Osteocyte (in vitro differentiated cells): ENCODE measurements at places on chromosomes 11 and 22. TPM values are rescaled to one million over a fixed set of nuclear protein-coding genes. Genes with fewer than 3 reads are reported as not detected.
A peak's percentile ranks its signal among the peaks of the same experiment; 100 is the strongest.

DNA sequence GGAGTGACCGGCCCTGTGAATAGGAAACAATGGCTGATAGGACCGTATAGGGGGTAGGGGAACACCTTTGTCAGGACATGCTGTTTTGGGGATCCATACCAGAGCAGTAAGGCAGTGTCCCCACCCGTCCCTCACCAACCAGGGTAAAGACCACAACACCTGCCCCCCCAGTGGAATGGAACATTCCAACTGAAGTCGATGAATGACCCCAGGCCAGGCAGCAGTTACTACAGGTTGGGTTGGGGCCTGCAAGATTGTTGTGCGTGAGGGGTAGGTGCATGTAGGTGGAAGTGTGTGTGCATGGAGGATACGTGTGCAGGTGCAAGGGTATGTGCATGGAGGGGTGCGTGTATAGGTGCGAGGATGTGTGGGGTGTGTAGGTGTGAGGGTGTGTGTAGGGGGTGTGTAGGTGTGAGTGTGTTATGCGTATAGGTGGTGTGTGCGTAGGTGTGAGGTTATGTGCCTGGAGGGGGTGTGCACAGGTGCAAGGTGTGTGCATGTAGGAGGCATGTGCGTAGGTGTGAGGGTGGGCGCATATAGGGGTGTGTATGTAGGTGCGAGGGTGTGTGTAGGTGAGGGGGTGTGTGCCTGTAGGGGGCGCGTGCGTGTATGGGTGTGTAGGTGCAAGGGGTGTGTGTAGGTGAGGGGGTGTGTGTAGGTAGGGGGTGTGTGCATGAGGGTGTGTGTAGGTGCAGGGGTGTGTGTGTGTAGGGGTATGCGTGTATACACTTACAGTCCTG lies 32.9 kb downstream of the PISD start:
- DNase-seq, result no peak
- peaks cover 2% of the 10 kb centered on the region for H3K36me3 ChIP-seq
- H3K27ac ChIP-seq, result peak overlapping the region; percentile 34
- H3K4me1 ChIP-seq, result peaks cover 52% of the 10 kb centered on the region
- H3K27me3 ChIP-seq, result no peaks in the 10 kb centered on the region
- H3K4me3 ChIP-seq, result peak overlapping the region; percentile 88

The CASP1 gene
- total RNA-seq, result 0.55 and 1.1 TPM in 2 replicates

The WNT11 gene
- total RNA-seq, result 3.2 and 4.1 TPM in 2 replicates

DNA sequence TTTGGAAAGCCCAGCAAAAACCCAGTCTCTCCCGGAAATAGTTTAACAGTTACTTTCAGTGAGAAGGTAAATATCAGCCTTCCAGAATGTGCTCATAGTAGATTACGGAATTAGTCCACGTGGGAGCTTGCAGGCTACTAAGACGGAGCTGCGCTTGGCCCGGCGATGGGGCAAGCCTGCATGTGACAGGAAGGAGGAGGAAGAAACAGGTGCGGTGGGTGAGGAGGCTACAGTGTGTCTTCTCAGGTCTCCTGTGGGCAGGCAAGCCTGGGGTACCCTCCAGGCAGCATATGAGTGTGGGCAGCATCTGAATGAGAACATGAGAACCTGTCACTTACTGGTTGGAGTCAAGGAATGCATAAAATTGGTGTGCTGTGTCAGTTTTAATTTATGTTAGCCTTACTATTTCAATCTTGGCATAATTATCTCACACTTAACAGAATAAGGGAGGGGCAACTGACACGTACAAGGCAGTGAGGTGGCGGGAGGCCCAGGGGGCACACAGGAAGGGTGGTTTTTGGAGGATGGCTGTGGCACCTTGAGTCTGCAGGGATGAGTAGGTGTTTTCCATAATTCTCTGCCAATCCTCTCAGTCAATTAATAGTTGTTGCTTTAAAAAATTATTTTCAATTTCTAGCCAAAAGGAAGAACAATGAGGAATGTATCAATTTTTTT lies 35.7 kb downstream of the CLMP start:
- H3K27me3 ChIP-seq, result no peaks in the 10 kb centered on the region
- H3K4me1 ChIP-seq, result peaks cover 18% of the 10 kb centered on the region
- H3K36me3 ChIP-seq, result peaks cover 4% of the 10 kb centered on the region

DNA sequence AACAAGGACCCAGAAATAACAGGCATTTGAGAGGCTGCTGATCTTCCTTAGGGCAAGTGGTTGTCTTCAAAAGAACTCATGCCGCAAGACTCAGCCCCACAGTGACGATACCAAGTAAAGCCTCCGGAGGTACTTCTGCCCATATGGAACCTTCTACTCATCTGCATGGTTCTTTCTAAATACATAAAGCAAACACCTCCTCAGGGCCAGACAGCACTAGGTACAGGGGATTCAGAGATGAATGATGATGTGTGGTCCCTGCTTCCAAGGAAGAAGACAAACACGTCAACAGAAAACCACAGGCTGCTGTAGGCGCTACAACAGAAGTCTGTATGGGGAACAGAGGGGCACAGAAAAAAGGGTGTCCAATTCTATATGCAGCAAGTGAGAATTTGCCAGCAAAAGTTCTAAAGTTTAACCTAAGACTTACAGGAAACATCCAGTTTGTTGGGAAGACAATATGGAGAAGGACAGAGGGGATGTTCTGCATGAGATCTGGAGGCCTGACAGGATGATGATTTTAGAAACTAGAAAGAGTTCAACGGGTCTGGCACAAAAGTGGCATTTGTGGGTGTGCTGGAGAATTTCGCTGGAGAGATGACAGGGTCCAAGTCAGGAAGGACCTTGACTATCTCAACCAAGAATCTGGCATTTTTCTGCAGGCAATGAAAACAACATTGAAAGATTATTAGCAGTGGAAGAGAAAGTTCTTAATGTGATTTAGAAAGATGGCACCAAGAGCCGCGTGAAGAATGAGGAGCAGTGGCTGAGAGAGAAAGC lies 23.7 kb downstream of the JAML start:
- no peak for DNase-seq
- H3K4me3 ChIP-seq, result no peak overlapping the region
- H3K27me3 ChIP-seq, result peaks cover 19% of the 10 kb centered on the region
- H3K27ac ChIP-seq, result no peak overlapping the region

GRCh38 chr11:126943316-126943715 lies 57.3 kb downstream of the KIRREL3 start:
- no peaks in the 10 kb centered on the region for H3K36me3 ChIP-seq
- no peaks in the 10 kb centered on the region for H3K27me3 ChIP-seq
- no peaks in the 10 kb centered on the region for H3K4me1 ChIP-seq
- DNase-seq, result no peak
- H3K27ac ChIP-seq, result no peak overlapping the region

The OR52I2 gene
- not detected in 2 replicates for total RNA-seq

GRCh38 chr11:57205041-57205641 lies 23.4 kb downstream of the LRRC55 start:
- H3K4me3 ChIP-seq, result no peak overlapping the region
- no peak overlapping the region for H3K27ac ChIP-seq
- DNase-seq, result no peak
- no peaks in the 10 kb centered on the region for H3K4me1 ChIP-seq
- no peaks in the 10 kb centered on the region for H3K36me3 ChIP-seq

DNA sequence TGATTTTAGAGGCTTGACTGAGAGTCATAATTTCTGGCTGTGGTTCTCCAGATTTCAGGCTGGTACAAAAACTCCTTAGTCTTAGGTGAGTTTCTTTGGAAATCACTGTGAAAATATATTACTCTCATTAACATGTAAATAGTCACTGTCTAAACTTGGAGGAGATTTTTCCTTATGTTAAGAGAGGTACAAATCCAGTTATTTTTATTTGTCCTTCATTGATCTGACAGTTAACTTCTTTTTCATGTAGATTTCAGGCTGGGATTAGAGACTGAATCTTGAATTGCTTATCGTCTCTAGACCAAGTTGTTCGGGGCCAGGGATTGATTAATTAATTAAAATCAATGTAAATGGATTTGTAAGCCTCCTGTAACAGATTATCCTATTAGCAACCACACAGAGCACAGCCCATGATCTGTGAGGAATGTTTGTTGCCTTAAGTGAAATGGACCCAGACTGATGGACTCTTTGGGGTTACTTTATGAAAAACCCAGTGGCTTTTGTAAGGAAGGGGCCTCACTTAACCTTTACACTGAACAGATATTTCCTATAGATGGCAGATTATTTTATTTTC lies 21.1 kb downstream of the TEAD1 start:
- H3K4me1 ChIP-seq, result peaks cover 88% of the 10 kb centered on the region
- peak overlapping the region; percentile 99 for H3K27ac ChIP-seq
- peak overlapping the region; percentile 40 for H3K4me3 ChIP-seq
- no peak for DNase-seq
- H3K27me3 ChIP-seq, result no peaks in the 10 kb centered on the region

The TMEM258 gene
- 137 and 149 TPM in 2 replicates for total RNA-seq

- no peaks in the 10 kb centered on the region for H3K27me3 ChIP-seq
- H3K36me3 ChIP-seq, result peaks cover 3% of the 10 kb centered on the region
- no peak overlapping the region for H3K4me3 ChIP-seq
These were observed 81.6 kb downstream of the MYEOV start for GRCh38 chr11:69375316-69376154.

The GSTT2B gene
- not detected in 2 replicates for total RNA-seq

- no peak overlapping the region for H3K27ac ChIP-seq
- DNase-seq, result no peak
- peaks cover 18% of the 10 kb centered on the region for H3K4me1 ChIP-seq
- H3K4me3 ChIP-seq, result no peak overlapping the region
- H3K36me3 ChIP-seq, result no peaks in the 10 kb centered on the region
These were observed 194.5 kb downstream of the NAV2 start for GRCh38 chr11:19907008-19907579.

- no peak overlapping the region for H3K27ac ChIP-seq
- DNase-seq, result no peak
- H3K27me3 ChIP-seq, result no peaks in the 10 kb centered on the region
These were observed 57.5 kb upstream of the DDI1 start for GRCh38 chr11:103978616-103979595.

DNA sequence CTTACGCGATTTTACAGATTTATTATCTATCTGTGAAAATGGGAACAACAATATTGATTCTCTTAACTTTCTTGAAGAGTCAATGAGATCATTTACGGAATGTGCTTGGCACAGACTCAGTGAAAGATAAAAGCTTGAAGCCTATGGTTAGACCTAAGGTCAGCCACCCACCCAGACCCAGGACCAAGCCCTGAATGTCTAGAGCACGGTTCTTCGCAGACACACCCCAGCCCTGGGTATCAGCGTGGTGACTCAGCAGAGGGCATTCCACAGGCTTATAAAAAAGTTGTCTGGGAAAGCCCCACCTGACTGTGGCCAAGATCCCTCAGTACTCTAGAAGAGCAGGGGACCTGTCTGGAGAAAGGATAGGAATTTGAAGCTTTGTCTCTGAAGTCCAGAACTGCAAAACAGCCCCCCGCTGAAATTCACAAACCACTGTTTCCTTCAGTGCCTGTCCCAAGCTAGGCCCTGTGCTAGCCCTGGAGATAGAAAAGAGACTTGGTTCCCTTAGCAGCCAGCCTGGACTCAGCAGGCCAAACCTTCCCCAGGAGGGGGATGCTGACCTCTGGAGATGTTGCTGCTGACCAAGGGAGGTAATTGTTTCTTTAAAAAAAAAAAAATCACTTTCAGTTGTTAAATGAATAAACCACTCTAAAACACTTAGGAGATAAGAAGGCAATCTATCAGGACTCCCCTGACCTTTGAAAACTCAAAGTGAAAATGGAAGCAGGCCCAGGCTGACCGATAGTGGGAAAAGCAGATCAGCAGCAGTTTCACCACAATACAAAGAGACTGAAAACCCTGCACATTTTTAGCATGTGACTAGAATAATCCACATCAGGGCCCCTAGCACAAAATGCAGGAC lies 114.0 kb downstream of the ABTB2 start:
- peak overlapping the region; percentile 14 for H3K27ac ChIP-seq

The SAMM50 gene
- total RNA-seq, result 42.6 TPM in 2 replicates

- H3K36me3 ChIP-seq, result no peaks in the 10 kb centered on the region
- H3K27ac ChIP-seq, result no peak overlapping the region
- DNase-seq, result no peak
- H3K4me3 ChIP-seq, result no peak overlapping the region
These were observed 129.5 kb upstream of the SESN3 start for GRCh38 chr11:95360377-95361075.

The KRTAP5-1 gene
- total RNA-seq, result not detected in 2 replicates

DNA sequence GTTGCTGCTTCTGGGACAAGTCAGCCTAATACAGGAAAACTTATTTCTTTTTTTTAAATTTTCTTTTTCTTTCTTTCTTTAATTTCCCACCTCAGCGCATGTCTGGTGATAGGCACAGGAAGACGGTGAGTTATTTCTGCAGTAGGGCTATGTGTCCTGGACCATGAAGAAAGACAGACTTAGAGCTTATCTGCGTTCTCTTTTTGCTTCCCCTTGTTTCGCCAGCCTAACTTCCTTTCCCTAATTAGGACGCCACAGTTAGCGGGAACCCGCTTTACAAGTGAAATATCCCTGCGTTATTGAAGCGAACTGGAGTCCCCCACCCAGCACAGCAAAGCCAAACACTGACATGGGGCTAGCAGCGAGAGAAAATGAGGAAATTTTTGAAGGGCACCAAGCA lies 8.6 kb downstream of the OR6M1 start:
- no peaks in the 10 kb centered on the region for H3K4me1 ChIP-seq
- DNase-seq, result no peak

DNA sequence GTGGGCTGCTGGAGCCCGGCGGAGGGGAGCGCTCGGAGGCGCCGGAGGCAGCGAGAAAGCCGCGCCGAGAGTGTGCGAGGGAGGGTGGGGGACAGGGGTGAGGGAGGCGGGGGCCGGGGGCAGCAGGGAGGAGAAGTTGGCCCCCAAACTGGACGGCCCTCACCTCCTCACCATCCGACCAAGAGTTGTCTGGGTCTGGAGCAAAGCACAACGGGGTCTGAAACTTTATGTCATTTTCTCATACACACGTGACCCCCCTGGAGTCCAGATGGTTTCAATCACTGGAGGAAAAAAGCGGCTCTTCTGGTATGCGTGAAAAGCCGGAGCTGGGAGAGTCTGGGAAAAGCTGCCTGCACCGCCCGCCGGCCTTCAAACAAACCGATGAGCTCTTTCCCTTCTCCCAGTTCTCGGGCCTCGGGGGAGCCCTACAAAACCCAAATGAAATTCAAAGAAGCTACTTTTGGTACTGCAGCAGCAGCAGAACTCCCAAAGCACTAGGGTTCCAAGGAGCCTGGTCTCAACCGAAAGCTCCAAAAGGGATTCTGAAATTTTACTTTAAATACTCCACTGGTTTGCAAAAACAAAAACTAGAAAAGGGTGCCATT lies 39.7 kb upstream of the AKIP1 start:
- peak; percentile 92 for DNase-seq
- H3K36me3 ChIP-seq, result no peaks in the 10 kb centered on the region
- peaks cover 58% of the 10 kb centered on the region for H3K4me1 ChIP-seq
- H3K27me3 ChIP-seq, result no peaks in the 10 kb centered on the region

The KCNC1 gene
- not detected in 2 replicates for total RNA-seq

- H3K27ac ChIP-seq, result no peak overlapping the region
- no peaks in the 10 kb centered on the region for H3K36me3 ChIP-seq
- H3K27me3 ChIP-seq, result peaks cover 31% of the 10 kb centered on the region
- H3K4me1 ChIP-seq, result no peaks in the 10 kb centered on the region
- H3K4me3 ChIP-seq, result no peak overlapping the region
- peak; percentile 53 for DNase-seq
These were observed 114.7 kb upstream of the IGLL5 start for GRCh38 chr22:22772883-22773282.
